ENCODE measurements at places on chromosomes 1 and 21.
A peak's percentile ranks its signal among the peaks of the same experiment; 100 is the strongest.

- no peak for DNase-seq
Observed at GRCh38 chr1:38817267-38818174, 42.1 kb downstream of the RRAGC start.

- DNase-seq = no peak
Observed at GRCh38 chr1:94100785-94101612, 19.9 kb downstream of the ABCA4 start.

GRCh38 chr21:45018131-45019075, 56.0 kb upstream of the ADARB1 start:
- no peak for DNase-seq

- DNase-seq = no peak
Observed at GRCh38 chr1:35173909-35174540, 18.9 kb downstream of the SFPQ start.

GRCh38 chr1:223652436-223652941, 13.0 kb downstream of the CAPN8 start:
- DNase-seq = no peak

DNA sequence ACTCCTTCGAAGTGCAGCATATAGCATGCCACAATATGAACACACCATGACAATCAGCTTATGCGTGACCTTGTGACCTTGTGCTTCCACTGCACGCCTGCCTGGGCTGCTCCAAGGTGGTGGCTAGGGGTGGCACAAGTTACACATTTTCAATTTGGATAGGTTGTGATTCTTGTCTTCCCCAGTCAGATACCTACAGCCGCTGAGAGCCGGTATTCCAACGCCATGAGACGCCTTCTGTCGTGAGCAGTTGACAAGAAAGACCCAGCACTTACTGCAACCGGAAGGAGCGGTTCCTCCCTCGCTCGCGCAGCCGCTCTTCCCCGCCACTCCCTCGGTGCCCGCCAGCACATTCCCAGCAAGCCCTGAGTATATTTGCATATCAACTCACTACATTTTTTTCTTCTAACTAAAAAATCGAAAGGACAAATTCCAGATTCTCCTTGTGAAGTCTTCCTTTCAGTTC, 359 bp upstream of the RNU11 start:
- peak; percentile 88 for DNase-seq

- no peak for DNase-seq
Observed at GRCh38 chr1:156477526-156478249, 22.9 kb downstream of the MEF2D start.

GRCh38 chr1:165635823-165636222, 4.8 kb downstream of the MGST3 start:
- no peak for DNase-seq

Data from urothelium cell line (cell line).